NCI-H460 (cell line): ENCODE measurements at places on chromosomes 13 and 19. TPM values are rescaled to one million over a fixed set of nuclear protein-coding genes. Genes with fewer than 3 reads are reported as not detected.

MEIOSIN gene
- total RNA-seq: not detected in 2 replicates

DNAAF3 gene
- total RNA-seq: 7.8 and 8.9 TPM in 2 replicates

LYPD5 gene
- 0.37 and 0.69 TPM in 2 replicates for total RNA-seq

SLC25A42 gene
- total RNA-seq: 0.87 and 1.6 TPM in 2 replicates

SAFB gene
- 22.2 and 25.0 TPM in 2 replicates for total RNA-seq

PTPRH gene
- total RNA-seq: 31.9 and 34.0 TPM in 2 replicates

GALP gene
- total RNA-seq: 0.22 TPM in 1 of 2 replicates, not detected in the other
